Naive thymus-derived CD4-positive, alpha-beta T cell (primary cell): ENCODE measurements at places on chromosomes 12 and 14. TPM values are rescaled to one million over a fixed set of nuclear protein-coding genes. Genes with fewer than 3 reads are reported as not detected.

GRCh38 chr12:118332511-118332910, 40.2 kb downstream of the TAOK3 start:
- no peak for DNase-seq

The NELL2 gene
- total RNA-seq = 228 TPM

The SPIC gene
- total RNA-seq = not detected

The EPS8 gene
- total RNA-seq = 3.1 TPM

- DNase-seq = no peak
Measured at GRCh38 chr12:106673141-106673540, 90.3 kb downstream of the RFX4 start.

DNA sequence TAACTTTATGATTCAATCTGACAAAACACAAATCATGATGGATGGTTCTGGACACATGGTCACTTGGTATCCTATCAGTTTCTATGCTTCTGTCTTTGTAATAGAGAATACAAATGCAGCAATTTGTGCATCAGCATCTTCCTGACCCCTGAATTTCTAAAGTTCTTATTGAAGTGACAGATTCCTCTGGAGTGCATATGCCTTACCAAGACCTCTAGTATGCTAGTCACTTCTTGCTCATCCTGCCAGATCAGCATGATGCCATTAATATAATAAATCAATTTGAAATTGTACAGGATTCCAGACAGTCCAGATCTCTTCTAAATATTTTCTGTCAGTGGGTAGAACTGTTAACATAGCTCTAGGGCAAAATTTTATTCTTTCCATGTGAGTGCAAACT, 40.6 kb upstream of the GLIPR1 start:
- no peak for DNase-seq

The SLC17A8 gene
- total RNA-seq = not detected

DNA sequence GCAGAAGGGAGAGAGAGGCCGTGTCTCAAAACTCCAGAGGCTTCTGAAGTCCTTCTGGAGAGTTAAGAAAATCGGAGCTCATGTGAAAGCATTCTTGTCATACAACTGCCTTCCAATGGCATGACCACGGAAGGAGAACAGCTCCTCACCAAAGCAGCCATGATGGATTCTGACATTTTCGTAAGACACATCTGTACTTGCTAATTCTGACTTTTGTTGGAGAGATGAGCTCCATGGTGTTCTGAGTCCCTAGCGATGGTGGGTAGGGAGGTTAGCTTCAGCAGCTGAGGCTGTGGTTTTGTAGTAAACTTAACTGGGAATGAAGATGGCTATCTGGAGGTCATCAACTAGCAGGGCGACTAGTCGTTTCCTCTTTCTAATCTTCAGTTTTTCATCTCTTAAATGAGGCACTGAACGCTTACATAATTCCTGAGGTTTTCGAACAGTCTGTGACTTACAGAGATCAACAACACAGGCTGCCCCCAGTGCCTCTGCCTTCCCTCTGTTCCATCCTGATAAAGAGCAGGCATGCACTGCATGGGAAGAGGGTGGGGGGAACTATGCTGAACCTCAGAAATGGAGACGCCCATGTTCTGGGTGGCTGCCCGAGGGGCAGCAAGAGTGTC, 28.6 kb upstream of the DICER1 start:
- DNase-seq = no peak

- no peak for DNase-seq
Measured at GRCh38 chr14:94081386-94081820, 293 bp downstream of the IFI27L1 start.

DNA sequence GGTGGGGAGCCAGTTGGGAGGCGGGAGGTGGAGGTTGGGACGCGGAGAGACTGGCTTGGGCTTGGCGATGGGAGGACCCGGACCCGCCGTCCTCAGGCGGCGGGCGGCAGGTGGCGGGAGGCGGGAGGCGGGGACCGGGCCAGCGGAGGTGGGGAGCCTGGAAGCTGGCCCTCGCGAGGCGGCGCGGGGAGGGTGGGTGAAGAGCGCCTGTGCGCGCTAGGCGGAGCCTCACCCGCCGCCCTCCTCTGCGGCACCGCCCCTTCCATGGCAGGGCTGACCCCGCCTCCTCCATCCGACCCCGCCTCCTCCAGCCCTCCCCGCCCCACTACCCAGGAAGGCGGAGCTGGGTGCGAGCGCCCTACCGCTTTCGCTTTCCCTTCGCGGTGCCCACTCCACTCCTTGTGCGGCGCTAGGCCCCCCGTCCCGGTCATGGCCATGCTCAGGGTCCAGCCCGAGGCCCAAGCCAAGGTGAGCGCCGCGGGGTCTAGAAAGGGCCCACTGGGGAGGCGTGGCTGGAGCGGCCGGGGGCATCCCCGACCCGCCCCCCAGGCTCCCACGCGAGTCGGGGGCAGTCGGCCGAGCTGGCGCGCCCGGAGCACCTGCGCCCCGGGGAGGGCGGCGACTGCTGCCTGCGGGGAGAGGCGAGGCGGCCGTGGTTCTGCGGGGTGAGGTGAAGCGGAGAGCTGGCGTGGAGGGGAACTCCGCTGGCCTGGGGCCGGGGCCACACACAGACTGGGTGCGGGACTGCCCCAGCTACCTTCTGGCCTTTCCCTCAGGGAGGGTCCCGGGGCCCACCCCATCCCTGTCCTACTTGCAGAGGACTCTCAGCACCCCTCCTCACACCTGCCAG, at the start of gene PSME1:
Gene PSME1 (plus strand): TSS at position 361 of the 850 bp plus-strand sequence. CDS start 69 bp downstream, at position 430.
- peak; percentile 91 for DNase-seq

- DNase-seq = no peak
Measured at GRCh38 chr12:94736004-94736403, 85.6 kb upstream of the TMCC3 start.

- DNase-seq = no peak
Measured at GRCh38 chr12:68119250-68119649, 40.3 kb downstream of the IFNG start.

DNA sequence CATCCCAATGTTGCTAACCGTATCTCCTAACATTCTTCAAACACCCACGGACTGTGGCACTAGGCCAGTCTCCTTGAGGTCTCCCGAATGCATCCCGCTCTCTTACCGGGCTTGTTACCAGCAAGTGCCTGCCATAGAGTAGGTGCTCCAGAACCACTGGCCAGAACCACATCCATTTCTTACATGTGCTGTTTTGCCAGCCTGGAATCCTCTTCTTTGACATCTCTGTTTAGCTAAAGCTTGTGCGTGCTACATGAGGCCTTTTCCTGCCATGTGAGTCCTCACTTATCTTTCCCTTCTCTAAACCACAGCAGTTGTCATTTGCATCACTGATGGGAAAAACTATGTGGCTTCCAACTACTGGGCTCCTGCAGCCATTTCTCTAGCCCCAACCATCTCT, 397.4 kb downstream of the PCNX1 start:
- DNase-seq = no peak

The KCNC2 gene
- total RNA-seq = not detected

The IL26 gene
- total RNA-seq = not detected

The POTEG gene
- total RNA-seq = not detected

DNA sequence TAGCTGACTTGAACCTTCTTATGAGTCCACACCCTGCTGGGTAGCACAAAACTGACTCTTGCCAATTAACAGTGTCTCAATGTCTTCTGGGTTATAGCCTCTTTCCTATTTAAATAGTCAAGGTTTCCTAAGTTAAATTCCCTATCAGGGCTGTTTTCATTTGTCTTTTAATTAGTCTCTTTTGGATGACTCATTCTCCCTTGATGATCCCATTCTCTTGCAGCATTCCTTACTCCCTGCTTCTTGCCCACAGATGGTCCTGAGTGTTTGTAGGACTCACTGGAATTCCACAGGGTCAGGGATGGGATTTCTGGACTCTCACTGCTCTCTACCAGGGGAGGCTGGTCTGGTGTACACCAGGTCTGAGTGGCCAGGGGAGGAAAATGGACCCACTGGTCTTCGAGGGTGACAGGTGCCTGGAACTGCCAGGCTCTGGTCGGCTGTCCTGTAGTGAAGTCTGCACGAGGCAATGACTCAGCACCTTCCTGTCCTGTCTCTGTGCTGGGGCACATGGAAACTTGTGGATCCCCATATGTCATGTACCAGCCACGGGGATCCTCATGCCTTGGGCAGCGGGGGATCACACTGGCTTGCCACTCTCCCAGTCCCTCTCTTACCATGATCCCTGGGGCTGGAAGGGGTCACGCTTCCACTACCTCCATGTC, 236.5 kb upstream of the PELI2 start:
- DNase-seq = no peak
